Effector memory CD8-positive, alpha-beta T cell (primary cell): ENCODE measurements at places on chromosomes 12 and 14.

- no peak for DNase-seq
These were observed 33.4 kb downstream of the POLE start for GRCh38 chr12:132653567-132654290.

DNA sequence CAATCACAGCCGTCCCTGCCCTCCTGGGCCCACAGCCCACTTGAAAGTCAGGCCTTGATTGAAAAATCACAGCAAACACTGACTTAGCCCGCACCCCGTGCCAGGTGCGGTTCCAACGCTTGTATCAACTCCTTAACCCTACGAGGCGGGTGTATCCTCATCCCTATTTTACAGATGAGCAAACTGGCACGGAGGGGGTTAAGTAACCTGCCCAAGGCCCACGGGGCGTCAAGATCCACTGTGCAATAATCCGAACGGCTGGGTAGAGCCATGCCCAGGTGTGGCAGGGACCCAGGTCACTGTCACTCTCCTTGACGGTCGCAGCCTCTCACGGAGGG lies 583 bp downstream of the DNAH10 start:
- no peak for DNase-seq

- DNase-seq = no peak
These were observed 797.1 kb downstream of the VRK1 start for GRCh38 chr14:97594306-97594705.

- DNase-seq = no peak
These were observed 264.2 kb upstream of the KITLG start for GRCh38 chr12:88844426-88844825.

DNA sequence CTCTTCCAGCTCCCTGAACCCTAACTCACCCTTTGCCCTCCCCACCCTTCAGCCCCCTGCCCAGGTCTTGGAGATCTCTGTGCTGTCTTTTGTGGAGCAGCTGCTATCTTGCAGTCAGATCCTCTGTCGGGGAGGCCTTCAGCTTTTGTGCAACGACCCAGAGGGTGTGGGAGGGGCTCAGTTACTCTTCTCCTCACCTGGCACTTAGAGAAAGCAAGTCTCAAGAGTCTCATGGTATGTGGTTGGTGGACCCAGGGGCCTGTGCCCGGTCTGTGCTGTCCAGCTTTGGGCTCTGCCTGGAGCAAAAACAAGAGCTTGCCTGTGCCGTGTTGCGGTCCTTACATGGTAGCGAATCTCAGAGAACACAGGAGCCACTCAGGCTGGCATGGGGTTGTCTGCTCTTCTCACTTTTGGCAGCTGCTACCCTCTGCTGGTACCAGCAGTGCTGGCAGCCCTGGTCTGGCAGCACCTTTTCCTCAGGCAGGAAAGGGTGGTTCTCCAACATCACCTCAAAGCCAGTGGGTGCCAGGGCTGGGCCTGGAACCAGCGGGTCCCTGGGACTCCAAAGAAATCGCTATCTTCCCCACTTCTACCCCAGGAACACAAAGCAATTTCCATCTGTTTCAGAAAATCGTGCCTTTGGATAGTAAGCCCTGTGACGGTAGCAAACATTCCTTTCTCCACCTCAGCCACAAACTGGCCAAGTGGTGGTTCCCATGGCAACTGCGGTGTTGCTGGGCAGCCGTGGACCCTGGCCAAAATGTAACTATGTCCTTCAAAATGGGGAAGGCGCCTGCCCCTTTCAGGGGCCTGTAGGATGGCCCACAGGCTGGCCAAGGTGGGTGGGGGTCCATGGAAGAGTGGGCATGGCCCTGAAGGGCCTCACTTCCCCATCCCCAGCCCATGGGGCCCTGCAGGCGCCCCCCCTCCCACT lies 90.0 kb downstream of the RIN3 start:
- peak; percentile 35 for DNase-seq

- DNase-seq = no peak
These were observed 22.0 kb downstream of the GPR65 start for GRCh38 chr14:88026890-88027289.

GRCh38 chr14:104090071-104090748 lies 4.7 kb downstream of the ASPG start:
- DNase-seq = no peak

DNA sequence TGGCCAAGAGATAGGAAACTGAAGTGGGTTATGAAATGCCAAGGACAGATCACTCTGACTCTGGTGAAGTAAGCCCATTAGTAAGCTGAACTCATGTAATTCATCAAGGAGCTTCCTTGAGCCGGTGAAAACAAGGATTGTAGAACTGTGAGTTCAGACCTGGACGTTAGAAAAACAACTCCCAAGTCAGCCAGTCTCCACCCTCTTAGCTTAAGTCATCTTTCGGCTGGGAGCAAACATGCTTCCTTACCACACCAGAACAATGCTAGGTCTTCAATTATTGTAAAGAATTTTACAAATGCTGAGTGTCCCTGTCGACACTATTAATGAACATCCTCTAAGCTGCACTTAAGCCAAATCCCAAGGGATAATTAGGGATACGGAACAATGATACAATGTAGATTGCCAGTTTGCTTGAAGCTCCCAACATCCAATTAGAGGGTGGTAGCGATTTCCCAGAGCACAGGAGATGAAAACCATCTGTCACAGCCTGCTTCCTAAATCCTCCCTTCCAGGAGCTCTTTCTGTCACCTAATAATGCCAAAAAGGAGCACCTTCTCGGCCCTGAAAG lies 45.7 kb upstream of the VASH1 start:
- DNase-seq = no peak

GRCh38 chr14:105927096-105928060 lies 401.0 kb downstream of the TMEM121 start:
- no peak for DNase-seq

- DNase-seq = no peak
These were observed 45.1 kb downstream of the FLRT2 start for GRCh38 chr14:85574853-85575616.

GRCh38 chr14:68681256-68682011 lies 111.4 kb downstream of the ZFP36L1 start:
- DNase-seq = no peak

DNA sequence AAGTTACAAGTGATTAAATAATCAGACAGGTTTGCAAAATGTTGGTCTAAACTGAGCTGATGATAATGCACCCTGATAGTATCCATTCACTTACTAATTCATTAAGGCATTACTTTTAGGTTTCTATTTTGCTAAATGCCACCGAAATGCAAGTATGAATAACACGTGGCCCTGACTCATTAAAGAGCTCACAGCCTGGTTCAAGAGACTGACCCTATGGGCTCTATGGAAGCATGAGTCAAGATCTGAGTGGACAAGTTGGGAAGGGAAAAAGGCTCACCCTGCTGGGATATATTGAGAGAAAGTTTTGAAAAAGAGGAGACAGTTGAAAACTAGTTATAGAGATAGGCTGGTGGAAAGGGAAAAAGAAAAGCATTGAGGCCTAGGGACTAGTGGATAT lies 14.8 kb upstream of the LRRC9 start:
- no peak for DNase-seq

DNA sequence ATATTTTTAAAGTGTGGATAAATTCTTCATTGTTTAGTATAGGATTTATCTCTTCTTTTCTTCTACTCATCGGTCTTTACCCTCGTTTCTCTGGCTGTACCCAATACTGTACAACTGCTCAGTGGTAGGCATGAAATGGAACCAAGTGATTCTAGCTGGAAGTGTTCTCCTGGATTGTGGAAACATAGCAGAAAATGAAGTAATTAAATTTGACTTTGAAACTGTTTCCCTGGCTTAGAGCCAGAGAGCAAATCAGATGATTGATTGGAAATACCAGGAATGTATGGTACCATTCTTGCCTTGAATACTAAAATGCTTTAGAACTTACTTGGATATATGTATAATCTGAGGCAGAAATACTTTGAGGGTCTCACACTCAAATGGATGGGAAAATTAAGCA lies 292.3 kb downstream of the ERC1 start:
- no peak for DNase-seq

DNA sequence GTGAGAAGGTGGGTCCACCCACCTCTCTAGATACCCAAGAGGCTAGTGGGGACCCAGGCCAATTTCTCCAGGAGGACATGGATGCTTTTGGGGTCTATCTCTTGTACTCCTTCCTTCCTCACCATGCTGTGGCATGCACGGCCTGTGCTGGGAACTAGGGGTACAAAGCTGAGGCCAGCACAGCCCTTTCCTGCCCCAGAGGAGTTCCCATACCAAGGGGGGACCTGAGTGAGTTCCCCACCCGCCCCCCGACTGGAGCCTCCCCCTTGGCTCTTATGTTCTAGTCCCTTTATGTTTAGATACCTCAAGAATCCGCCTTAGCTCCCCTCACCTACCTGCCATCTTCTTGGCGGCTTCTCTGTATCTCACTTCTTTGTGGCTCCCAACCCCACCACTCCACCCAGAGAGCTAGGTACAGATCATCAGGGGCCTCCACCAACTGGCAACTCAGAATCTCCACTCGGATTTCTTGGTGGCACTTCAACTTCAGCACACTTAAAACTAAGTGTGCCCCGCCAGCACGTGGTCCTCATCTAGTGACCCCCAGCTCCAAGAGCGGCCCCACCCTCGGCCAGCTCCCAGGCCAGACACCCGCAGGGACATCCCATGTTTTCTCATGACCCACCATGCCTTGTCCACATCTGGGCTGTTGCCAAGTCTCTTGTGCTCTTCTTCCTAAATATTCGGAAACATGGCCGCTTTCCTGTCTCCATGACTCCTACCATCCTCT lies 115.2 kb upstream of the RTL1 start:
- no peak for DNase-seq

- no peak for DNase-seq
These were observed at the start of gene C12orf54 for GRCh38 chr12:48482198-48482597. TSS of gene C12orf54 (plus strand) at chr12:48482498. CDS start at chr12:48483297, 799 bp downstream.

DNA sequence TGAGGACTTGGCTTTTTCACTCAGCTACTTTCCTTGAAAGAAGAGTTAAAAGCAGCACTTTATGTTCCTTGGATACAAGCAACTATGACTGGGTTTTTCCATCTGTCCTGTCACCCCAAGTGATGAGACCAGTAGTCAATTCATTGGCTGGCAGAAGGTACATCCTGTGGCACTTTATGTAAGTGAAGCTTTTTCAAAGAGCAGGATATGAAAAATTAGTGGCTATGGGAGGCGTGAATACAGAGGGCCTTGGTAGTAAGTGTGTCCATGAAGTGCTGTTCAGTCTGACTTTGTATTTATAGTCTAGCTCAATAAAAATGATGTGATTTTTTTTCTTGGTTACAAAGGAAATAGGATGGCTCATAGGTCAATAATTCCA lies 68.8 kb downstream of the DRAM1 start:
- DNase-seq = no peak

DNA sequence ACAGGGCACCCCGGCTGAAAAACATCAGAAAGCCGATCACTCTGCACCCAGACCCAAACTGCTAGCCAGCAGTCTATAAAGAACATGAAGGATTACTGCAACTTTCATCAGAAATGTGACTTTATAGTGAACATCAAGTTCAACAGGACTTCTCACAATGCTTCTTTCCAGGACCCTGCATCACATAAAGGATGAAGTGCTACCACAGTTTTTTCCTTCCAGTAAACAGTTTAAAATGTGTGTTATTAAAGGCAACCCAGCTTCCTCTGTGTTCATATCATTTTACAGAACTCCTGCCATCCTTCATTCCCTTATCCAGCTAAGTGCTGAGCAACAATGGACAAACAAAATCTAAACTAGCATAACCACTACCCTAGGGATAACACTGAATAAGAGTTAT lies 280.3 kb upstream of the DIO2 start:
- no peak for DNase-seq

DNA sequence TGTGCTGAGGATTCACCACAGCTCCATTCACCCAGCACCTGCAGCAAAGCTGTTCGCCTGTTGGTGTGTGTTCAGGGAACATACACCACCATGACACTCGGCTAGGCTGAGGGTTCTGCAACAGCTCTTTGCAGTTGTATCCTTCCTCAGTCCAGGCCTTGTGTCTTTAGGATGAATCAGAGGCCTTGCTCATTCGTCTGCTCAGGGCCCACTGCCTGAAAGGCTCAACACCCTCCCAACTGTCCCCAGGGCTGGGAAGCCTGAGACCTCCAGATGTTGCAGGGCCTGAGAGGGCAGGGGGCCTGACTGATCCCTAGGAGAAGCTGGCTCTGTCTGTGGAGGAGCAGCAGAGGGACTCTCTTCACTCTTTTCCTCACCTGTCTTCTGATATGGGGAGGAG lies 11.2 kb downstream of the ZDHHC22 start:
- no peak for DNase-seq

DNA sequence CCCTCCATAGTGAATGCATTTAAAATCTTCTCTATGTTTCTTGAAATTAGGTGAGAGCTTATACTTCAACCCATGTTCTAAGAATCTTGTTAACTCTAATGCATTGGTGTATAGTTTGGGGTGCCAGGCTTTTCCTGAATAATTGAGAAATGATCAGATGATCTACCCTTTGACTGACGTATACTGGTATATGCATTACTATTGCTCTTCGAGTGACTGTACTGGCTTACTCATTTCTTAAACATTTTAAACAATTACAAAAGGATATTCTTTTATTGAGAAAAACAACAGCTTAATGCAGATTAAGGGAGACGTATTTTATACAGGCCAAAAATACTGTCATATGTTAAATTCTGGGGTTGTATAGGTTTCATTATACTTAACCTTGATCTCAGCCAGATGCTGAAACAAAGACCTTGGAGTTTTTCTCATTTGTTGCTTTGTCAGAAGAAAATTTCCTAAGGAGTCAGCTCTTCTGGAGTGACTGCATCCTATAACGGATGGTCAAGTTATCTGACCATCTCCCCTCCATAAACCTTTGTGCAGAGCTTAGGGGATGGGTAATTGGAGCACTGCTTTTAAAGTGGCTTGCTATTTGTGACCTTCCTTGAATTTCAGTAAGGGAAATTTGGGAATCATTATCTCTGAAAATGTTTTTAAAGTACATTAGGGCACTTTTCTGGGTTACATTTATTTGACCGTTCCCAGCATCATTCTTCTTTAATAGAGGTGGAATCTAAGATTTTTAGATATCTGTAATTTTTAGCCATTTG lies 507.6 kb downstream of the PCNX1 start:
- DNase-seq = no peak

GRCh38 chr14:35669782-35670181 lies 135.8 kb downstream of the INSM2 start:
- no peak for DNase-seq

DNA sequence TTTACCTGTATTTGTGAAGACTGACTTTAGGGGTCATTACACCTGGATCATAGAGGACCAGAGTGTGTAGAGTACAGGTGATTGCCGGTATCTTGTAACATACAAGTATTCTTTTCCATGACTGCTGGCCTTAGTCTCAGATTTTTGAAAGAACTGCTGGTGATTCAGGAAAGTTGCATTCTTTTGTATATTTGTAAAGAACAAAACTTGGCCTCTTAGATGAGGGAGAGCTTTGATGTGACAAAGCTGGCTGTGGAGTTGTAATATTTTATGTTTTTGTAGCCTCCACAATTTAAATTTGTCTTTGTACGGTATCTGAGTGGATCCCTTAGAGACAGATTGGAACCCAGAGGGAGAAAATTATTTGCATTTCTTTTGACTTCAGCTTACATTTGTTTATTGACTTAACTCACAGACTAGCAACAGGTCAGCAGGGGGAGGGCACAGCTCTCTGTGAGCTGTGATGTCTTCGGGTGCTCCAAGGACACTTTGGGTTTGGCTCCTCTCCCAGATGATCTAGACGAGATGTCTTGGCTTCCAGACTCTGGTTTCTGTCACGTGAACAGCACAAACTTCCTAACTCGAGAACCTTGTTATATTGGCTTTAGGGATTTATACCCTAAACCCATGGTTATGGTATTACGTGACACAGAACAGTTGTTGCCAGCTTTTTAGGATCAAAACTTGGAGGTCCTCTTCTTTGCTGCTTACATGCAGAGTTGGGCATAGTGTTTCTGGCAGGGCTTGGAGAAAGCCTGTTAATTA lies 65.9 kb downstream of the DAAM1 start:
- DNase-seq = no peak

GRCh38 chr12:11174022-11174421 lies 3.0 kb downstream of the SMIM10L1 start:
- no peak for DNase-seq

GRCh38 chr12:112087851-112088250 lies 20.7 kb downstream of the NAA25 start:
- DNase-seq = no peak
